Astrocyte of the spinal cord (primary cell): ENCODE measurements at places on chromosomes 1 and 21.

- peak; percentile 81 for DNase-seq
These were observed 22.3 kb upstream of the SNRPE start for GRCh38 chr1:203839081-203839480.

DNA sequence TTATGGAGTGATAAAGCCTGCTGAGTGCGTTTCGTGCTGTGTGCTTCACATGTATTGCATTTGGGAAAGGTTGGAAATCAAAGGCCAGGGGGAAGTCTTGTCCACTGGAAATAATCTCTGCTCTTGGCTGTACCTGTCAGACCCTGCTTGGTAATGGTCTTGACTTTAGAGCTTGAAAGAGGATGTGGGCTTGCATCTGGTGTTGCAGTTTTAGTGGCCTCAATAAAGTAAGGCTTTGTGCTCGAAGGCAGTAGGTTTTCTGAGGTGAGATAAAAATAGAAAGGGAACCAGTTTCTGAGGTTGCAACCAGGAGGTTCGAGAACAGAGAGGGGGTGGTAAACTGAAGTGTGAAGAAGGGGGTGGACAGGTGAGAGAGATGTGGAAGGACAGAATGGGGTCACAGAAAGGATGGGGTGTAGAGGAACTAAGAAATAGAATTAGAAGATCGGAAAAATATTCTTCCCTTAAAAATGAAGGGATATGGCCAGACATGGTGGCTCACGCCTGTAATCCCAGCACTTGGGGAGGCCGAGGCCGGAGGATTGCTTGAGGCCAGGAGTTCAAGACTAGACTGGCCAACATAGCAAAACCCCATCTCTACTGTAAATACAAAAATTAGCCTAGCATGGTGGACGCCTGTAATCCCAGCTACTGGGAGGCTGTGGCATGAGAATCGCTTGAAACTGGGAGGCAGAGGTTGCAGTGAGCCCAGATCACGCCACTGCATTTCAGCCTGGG is 1.5 kb downstream of the S100PBP start:
- no peak for DNase-seq

DNA sequence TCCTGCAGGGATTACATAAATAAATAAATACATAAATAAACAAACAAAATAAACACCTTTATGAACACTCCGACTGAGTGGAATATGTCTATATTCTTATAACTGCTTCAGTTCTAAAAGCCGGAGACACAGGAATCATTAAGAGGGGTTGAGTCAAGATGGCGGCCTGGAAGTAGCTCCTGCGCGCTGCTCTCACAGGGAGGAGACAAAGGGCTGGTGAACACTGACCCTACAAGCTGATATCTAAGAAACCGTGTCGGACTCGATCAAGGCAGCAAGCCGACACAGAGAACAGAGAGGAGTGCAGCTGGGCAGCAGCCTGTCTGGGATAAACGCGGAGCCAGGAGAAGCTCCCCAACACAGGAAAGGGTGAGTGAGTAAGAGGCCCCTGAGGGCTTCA is 1098.6 kb upstream of the NCAM2 start:
- DNase-seq: no peak

- no peak for DNase-seq
These were observed 1192.1 kb upstream of the B3GALT2 start for GRCh38 chr1:194378517-194378916.

GRCh38 chr21:25191141-25191540 is 416.1 kb downstream of the MRPL39 start:
- DNase-seq: no peak

GRCh38 chr1:148296511-148296910 is 144.4 kb upstream of the NBPF11 start:
- DNase-seq: no peak

DNA sequence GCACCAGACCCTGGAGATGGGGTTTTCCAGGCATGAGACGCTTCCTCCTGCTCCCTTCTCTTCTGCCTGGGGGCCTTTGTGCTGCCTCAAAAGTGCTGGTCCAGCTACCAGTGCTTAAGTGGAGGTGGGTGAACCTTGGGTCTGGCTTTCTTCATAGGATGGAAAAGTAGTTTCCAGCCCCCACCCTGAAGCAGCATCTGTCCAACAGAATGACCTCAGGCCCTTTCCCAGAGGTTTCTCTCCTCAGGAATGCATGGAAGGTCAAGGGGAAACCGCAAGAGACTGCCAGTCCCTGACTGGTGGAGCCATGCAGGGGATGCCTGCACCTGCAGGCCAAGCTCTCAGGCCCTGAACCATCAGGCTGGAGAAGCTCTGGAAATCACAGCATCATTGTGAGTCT is 63.8 kb downstream of the HMGB4 start:
- DNase-seq: no peak

DNA sequence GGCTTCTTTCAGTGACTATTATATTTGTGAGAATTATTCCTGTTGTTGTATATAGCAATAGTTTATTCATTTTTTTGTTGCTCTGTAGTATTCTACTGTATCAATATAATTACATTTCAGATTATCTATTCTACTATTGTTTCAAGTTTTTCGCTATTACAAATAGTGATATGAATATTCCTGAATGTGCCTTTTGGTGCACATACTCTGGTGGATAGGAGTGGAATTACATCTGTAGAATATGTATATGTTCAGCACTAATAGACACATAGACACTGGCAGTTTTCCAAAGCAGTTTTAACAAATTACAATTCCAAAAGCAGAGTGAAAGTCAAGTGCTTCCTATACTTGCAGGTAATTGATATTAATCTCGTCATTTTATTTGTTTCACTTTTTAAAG is 696.2 kb upstream of the PRMT6 start:
- no peak for DNase-seq

- DNase-seq: peak; percentile 26
These were observed 4.1 kb downstream of the EIF2D start for GRCh38 chr1:206608108-206608698.
